ENCODE measurements at places on chromosomes 7 and 10.

DNA sequence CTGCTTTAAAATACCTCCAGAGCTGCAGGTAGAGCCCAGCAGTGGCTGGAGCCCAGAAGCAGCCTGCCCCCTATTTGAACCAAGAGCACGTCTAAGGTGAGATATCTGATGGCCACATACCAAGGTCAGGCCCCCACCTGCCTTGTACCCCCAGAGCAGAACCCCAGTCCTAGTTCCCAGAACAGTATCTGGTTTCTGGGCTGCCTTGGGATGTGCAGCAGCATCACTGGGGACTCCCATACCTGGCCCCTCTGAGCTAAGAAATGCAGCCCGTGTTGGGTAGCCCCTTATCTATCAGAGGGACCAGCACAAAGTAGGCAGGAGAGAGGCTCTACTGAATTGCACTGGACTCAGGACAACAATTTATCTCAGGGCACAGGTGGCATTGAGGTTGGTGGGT, 8.9 kb downstream of the SFTPD start:
- peak; percentile 42 for DNase-seq

DNA sequence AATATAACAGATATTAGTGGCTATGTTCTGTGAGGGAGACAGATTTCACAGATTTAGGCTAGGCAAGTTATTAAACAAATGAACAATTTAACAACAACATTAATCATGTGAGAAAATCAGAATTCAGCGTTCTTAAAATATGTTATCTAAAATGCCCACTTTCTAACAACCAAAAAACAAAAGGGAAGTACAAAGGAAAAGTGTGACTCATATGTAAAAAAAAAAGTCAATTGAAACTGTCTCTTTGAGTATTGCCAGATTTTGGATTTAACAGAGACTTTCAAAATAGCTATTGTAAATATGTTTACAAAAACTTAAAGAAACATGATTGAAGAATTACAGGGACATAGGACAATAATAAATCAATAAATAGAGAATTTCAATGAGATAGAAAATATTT, 34.8 kb upstream of the ARHGAP22 start:
- no peak for DNase-seq

DNA sequence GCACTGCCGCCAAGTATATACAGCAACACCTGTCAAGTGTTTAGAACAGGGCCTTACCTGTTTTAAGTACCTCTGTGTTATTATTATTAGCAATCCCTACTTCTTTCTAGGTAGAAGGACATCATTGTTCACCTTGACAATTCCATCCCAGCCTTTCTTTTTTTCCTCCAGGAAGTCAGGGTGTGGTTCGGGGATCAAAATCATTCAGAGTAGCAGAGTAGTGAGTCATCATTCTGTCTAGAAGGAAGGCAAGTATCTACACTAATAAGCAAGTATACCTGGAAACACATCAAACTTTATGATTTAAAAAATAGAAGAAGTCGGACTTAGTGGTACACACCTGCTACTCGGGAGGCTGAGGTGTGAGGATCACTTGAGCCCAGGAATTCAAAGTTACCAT, 25.5 kb upstream of the CAPZA2 start:
- no peak for DNase-seq

DNA sequence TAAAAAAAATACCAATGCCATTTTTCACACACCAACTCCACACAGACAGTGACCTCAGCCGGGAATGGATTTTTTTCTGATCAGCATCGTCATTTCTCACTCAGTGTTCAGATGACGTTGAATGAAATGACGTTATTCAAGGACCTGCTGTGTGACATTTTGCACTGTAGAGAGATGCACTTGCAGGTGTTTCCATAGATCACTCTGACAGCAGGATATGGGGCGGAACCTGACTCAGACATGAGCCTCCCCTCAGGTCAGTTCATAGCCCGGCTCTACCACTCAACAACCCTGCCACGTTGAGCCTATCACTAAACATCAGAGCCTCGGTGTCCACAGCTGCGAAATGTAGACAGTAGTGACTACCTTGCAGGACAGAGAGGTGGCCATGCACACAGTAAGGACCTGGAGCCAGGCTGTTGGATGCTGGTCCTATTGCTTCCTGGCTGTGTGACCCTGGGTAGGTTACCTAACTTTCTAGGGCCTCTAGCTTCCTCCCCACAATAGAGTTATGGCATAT, 41.4 kb upstream of the ANTXRL start:
- DNase-seq, result no peak

GRCh38 chr10:13909516-13910258, 322.9 kb downstream of the PRPF18 start:
- no peak for DNase-seq

DNA sequence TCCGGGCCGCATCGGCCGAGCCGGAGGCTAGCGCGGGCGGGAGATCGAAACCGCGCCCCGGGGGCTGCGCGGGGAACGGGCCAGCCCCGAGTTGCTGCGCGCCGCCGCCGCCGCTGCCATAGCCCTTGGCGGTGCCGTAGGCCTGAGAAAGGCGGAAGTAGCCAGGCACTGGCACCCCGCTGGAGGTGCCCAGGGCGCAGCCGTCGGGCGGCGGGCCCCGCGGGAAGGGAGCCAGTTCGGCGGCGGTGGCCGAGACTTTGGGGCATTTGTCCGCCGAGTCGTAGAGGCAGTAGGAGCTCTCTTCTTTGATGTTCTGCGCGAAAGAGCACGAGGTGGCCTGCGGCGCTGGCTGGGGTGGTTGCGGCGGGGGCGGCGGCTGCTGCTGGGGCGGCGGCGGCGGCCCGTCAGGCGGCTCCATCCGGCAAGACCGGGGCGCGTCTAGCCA, 587 bp downstream of the HOXA10 start:
- peak; percentile 59 for DNase-seq

- DNase-seq, result no peak
These were observed 375.8 kb downstream of the MDFIC start for GRCh38 chr7:115297656-115298055.

GRCh38 chr7:74032191-74032490, 4.2 kb downstream of the ELN start:
- no peak for DNase-seq

DNA sequence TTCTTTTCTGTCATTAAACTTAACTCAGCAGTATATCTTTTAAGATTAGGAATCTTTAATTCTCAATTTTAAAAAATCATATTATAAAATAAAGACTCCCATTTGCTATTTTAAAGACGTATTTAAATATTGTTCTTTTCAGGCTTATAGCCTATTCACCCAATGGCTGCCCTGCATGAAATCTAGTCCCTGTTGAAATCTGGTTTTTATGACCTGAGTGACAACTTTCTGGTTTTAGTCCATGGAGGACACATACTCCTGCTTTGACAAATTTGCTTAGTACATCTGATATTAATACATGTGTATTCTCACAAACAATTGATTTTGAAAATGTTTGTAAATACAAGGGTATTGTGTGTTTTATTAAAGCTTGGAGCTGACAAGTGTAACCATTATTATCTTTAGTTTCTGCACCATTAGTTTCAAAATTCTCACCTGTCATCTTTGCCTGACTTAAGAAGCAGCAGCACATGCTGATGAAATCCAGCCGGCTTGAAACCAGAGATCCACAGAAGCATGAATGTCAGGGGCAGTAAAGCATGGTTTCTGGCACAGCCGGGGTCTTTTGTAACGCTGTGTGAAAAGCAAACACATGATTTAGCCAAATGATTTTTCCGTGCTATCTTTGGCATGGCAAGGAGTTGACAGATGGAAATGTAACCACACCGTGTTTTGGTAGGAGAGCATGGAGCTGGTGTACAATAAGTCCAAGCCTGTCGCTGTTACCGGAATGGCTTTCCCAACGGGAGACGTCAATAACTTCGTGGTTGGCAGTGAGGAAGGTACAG, 262.8 kb downstream of the DYNC1I1 start:
- DNase-seq, result no peak

GRCh38 chr7:2554661-2555111, 638 bp downstream of the BRAT1 start:
- DNase-seq, result peak; percentile 60

DNA sequence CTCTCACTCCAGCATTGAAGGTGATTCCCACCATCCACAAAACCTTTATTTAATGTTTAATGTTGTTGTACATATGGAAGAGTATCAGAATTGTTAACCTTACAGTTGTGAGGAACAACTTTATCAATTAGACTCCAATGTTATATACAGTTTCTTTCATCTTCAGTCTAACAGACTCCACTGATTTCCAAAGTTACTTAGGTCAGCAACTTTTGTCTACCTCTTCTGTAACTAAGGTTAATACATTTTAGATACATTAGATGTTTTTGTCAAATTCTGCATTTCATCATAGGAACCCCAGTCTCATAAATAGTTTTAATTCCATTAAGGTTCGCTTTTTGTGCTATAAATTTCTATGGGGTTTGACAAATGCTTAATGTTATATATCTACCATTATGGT, 223.9 kb upstream of the POM121L12 start:
- no peak for DNase-seq

DNA sequence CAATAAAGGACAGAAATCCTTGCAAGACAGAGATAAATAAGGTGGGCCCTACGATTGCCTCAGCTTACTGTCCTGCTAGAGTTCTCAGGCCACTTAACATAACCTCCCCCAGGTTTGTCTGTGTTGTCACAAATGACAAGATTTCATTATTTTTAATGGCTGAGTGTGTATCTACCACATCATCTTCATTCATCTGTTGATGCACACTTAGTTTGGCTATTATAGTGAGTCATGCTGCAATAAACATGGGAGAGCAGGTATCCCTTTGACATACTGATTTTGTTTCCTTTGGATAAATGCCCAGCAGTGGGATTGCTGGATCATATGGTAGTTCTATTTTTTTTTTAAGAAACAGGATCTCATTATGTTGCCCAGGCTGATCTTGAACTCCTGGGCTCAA, 60.6 kb downstream of the PRTFDC1 start:
- no peak for DNase-seq

DNA sequence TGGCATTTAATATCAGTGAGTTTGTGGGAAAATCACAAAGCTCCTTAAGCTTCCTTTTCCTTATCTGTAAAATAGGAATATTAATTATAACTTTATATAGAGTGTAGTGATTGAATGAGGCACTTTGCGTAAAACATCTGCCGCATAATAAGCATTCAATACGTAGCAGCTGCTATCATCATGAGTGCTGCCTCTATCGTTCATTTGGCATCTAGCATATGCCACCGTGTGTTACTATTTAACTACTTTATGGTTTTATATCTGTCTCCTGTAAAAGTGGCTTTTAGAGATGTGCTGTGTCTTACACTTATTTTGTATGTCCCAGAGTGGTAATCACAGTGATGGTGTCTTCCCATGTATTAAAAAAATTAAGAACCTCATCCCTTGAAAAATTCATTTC, 729.6 kb downstream of the SORCS3 start:
- no peak for DNase-seq

- no peak for DNase-seq
These were observed 44.3 kb downstream of the CLEC2L start for GRCh38 chr7:139567647-139568345.

GRCh38 chr7:1301882-1302251, 69.2 kb downstream of the UNCX start:
- DNase-seq, result no peak

Measured in islet precursor cell (in vitro differentiated cells).